ENCODE measurements at places on chromosomes 1 and 21.

GRCh38 chr1:212232090-212232489 lies 53.1 kb upstream of the PPP2R5A start:
- H3K27me3 ChIP-seq = no peaks in the 10 kb centered on the region
- H3K4me1 ChIP-seq = no peaks in the 10 kb centered on the region

GRCh38 chr1:225408249-225408648 lies 19.6 kb downstream of the LBR start:
- no peak overlapping the region for H3K27ac ChIP-seq
- no peaks in the 10 kb centered on the region for H3K27me3 ChIP-seq
- DNase-seq = no peak
- no peaks in the 10 kb centered on the region for H3K4me1 ChIP-seq
- peaks cover 27% of the 10 kb centered on the region for H3K36me3 ChIP-seq
- H3K4me3 ChIP-seq = no peak overlapping the region

DNA sequence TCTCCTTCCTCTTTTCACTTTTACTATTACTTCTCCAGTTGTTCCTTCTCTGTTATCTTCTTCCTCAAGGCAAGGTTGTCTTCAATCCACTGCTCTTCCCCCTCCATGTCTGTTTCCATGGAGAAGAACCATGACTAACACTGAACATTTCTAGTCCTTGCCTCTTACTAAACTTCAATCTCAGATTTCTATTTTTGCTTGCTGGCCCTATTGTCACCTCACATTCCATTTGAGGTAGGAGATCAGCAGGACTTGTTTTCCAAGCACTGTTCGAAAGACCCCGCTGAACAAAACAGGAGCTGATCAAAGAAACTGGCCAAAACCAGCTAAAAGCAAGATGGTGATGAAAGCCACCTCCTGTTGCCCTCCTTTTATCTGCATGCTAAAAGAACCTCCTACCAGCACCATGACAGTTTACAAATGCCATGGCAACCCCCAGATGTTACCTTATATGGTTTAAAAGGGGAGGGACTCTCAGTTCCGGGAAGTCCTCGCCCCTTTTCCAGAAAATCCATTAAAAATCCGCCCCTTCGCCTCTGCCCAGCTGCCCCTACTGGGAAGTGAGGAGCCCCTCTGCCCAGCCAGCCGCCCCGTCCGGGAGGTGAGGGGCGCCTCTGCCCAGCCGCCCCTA lies 22.6 kb downstream of the GON4L start:
- no peak overlapping the region for H3K27ac ChIP-seq
- no peak for DNase-seq
- no peaks in the 10 kb centered on the region for H3K27me3 ChIP-seq
- H3K4me1 ChIP-seq = no peaks in the 10 kb centered on the region

- no peak overlapping the region for H3K4me3 ChIP-seq
- H3K4me1 ChIP-seq = no peaks in the 10 kb centered on the region
- H3K27me3 ChIP-seq = no peaks in the 10 kb centered on the region
- H3K36me3 ChIP-seq = no peaks in the 10 kb centered on the region
- DNase-seq = no peak
These were observed 38.8 kb downstream of the CDCP2 start for GRCh38 chr1:54114001-54114400.

Measured in ascending aorta (tissue), 2 donors.